ENCODE measurements at places on chromosomes 7 and 10. TPM values are rescaled to one million over a fixed set of nuclear protein-coding genes. Genes with fewer than 3 reads are reported as not detected.
A peak's percentile ranks its signal among the peaks of the same experiment; 100 is the strongest.

GRCh38 chr7:44454348-44454747 is 36.1 kb downstream of the NUDCD3 start:
- DNase-seq: no peak

DNA sequence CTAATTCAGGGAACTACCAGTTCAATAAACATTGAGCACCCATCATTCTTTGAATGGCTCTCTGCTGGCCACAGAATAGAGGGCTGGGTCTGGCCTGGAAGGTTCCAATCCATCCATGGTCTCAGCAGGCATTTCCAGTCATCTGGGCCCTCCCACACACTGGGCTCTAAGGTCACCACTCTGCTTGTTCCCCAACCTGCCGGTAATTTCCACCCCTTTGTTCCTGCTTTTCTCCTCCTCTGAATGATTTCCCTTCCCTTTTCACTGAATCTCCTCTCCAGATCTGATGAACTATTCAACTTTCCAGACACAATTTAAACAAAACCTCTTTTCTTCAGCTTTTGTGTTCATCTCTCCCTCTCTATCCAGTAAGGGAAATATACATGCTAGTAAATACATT is 2.6 kb downstream of the BZW2 start:
- peak; percentile 37 for DNase-seq

GRCh38 chr10:70381471-70382421 is 679 bp downstream of the LRRC20 start:
- DNase-seq: peak; percentile 31

DNA sequence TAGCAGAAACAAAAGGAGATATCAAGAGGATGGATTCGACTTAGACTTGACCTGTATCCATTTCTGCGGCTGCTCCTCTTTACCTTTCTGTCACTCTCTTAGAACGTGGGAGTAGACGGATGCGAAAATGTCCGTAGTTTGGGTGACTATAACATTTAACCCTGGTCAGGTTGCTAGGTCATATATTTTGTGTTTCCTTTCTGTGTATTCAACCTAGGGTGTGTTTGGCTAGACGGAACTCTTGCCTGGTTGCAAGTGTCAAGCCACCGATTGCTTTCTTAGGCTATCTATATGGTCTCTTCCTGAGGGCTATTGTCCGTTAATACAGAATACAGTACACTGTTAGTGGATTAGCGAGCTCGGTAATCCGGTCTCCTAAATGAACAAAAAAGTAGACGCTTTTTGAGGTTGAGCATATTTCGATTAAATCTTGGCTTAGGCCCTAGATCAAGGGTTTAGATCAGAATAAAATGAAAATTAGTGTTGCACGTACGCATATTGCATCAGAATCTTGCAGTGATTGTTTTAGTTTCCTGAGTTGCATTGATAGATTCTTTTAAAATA is 1.2 kb downstream of the PTEN start:
- no peak for DNase-seq

GRCh38 chr10:86090807-86091206 is 275.8 kb downstream of the GRID1 start:
- no peak for DNase-seq

- DNase-seq: peak; percentile 100
Measured at GRCh38 chr7:101121991-101122932, 4.6 kb upstream of the SERPINE1 start.

TUBB8 gene
- not detected for total RNA-seq

TEX36 gene
- not detected for total RNA-seq

GRCh38 chr7:16822029-16822428 is 17.2 kb upstream of the AGR2 start:
- no peak for DNase-seq

DNA sequence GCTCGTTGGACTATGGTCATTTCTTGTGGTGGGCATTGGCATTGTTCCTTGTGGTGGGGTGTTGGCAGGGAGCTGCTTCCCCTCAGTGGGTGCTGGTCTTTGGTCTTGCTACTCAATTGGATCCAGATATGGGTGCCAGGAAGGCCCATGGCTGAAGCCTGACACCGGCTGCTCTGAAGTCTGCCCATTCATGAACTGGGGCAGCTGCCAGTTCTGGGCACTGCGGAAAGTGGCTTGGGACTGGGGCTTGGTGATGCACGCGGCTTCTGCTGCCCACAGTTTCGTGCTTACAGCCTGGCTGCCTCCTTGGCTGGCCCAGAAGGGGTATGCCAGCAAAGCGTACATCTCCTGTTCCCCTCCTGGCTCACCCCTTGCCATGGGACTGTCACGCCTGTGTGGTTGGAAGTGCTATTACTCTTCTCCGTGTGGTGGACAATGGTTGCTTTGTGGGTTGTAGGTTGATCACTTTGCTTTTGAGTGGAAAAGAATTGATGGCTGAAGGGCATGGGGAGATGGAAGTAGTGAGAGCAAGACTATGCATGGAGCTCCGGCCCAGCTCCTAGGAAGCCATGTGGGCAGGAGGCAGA is 54.7 kb downstream of the ADAMTS14 start:
- DNase-seq: peak; percentile 40

DNA sequence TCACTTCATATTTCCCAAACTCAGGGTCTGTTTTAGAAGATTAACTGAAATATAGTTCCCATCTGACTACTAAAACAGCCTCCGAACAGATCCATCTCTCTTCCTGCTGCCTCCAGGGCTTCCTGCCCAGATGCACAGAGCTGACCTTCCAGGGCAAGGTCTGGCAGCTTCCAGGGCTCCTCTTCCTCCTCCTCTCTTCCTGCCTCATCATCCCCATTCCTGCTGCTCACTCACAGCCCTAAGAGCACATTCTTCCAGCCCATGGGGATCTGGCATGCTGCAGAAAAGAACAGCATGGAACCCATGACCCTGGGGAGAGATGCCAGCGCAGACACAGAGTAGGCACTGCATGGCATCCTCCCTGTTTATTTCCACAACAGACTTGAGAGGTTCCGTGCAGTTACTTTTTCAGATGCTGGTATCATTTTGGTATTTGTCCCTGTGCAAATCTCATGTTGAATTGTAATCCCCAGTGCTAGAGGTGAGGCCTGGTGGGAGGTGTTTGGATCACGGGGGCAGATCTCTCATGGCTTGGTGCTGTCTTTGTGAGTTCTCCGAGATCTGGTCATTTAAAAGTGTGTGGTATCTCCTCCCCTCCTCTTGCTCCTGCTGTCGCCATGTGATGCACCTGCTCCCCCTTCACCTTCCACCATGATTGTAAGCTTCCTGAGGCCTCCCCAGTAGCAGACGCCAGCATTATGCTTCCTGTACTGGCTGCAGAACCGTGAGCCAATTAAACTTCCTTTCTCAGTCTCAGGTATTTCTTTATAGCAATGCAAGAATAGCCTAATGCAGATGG is 4.4 kb downstream of the PKD1L1 start:
- peak; percentile 67 for DNase-seq

PIK3CG gene
- total RNA-seq: 3.2 TPM

RELN gene
- total RNA-seq: not detected

GRCh38 chr7:24829787-24830186 is 72.5 kb upstream of the GSDME start:
- peak; percentile 52 for DNase-seq

GRCh38 chr10:94183666-94184264 is 179.0 kb downstream of the NOC3L start:
- DNase-seq: peak; percentile 67

- DNase-seq: no peak
Measured at GRCh38 chr10:120396228-120396627, 60.8 kb upstream of the PLPP4 start.

DNA sequence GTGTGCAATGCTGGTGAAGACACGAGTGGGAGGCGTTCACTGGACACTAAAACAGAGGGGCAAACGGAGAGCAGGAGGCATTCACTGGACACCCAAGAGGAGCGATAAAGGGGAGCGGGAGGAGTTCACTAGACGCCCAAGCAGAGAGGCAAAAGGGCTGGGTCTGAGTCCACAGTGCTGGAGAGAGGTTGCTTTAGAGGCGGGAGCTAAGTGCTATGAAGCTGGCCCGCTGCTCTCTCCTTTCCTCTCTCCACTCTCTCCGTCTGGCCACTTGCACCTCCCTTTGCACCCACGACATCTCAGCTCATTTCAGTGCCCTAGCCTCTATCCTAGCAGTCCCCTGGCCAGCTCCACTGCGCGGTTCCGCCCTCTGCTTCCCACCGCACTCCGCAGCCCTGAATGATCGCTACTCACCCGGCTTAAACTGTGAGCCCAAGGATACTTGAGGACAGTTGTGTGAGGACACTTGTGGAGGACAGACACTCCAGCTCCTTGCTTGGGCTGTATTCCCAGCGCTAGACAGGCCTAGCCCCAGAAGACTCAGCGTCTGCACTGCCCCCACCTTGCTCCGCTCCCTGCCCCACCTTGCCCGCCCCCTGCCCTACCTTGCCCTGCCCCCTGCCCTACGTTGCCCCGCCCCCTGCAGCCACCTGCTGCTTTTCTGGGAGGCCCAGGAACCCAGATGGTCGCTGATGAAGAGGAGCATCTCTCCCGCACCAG is 78.8 kb upstream of the CPXM2 start:
- no peak for DNase-seq

DNA sequence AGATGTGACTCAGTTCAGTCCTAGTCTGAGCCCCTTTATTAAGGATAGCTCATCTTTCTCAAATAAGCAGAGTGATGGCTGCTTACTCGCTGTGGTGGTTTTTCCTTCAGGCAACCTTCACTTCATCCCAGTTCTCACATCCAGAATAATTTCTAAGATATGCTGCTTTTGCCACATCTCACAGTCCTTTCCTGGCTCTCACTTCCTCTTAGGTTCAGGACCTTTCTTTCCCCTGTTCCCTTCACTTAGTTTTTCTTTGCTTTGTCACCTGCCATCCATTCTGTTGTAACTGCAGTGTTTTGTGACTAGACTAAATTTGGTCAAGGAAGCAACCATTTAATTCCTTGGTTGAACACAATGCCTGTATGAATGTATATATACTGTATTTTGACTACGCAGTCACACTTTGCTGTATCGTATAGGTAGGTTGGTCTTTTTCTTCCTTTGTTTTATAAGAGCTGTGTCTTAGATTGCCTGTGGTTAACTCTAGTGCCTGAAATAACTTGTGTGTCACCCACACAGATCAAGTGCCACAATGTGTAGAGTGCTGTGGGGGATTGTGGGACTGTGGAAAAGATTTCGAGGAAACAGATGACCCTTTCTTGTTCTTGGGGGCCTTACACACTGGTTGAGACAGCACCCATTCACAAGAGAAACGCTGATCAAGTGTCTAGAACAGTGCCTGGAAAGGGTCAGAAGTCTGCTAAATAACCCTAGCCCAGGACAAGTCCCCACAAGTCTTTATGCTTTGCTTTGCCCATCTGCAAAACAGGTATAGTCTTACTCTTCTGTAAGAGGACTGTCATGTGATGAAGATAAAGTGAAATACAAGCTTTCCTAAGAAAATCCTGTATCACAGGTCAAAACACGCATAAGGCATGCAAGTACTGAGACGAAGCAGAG is 2.6 kb downstream of the ZNF655 start:
- DNase-seq: no peak

DNA sequence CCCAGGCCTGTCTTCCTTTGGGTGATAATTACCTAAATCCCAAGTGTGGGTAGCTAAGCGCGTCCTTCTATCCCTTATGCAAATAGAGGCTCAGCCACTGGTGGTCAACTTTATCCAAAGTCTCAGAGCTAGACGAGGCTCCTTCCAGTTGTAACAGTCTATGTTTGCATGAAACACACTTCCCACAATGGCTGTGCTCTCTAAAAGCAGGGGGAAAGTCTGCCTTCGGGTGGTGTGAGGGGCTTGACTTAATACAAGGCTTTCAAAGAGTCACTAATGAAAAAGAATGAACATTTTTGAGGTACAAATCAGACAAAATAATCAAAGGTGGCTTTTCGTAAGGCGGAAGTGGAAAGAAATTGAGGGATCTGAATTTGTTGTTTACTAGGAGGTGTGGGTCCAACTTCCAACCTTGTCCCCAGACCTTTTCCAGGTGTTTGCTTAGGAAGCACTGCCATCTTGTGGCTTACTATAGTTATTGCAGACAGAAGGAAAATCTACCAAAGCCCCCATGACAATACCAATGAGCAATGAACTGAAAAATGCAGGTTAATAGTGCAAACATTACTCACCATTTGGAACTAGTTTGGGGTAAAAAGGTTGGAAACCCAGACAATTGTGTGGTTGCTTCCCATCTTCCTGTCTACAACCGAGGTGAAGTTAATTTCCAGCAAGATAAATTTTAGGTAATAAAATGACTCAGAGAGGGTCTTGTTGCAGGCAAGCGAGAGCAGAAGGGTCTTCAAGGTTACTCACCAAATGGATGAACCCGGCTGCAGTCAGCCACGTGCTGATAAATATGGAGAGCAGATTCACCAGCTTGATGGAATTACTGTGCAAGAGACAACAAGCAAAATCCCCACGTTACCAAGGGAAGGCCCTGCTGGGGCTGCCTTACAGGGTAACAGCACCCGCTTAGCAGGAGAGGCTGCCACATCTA is 525.7 kb downstream of the KCNMA1 start:
- DNase-seq: peak; percentile 71

DNA sequence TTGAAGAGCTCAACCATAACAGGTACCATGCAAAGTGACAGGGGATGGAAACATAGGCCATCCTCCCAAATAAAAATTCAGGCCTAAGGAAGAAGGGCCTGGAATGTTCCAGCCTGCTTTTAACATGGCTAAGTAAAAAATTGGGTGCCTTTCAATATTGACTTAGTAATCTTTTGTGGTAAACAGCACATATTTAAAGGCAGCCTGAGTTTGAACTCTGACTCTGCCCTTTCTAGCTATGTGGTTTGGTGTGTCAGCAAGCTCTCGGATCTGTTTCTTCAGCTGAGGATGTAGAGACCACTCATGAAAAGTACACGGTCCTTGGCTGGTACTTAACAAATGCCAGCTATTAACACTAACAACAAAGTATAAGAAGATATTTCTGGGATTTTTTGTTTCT is 191.8 kb upstream of the CDCA7L start:
- DNase-seq: peak; percentile 53

DNA sequence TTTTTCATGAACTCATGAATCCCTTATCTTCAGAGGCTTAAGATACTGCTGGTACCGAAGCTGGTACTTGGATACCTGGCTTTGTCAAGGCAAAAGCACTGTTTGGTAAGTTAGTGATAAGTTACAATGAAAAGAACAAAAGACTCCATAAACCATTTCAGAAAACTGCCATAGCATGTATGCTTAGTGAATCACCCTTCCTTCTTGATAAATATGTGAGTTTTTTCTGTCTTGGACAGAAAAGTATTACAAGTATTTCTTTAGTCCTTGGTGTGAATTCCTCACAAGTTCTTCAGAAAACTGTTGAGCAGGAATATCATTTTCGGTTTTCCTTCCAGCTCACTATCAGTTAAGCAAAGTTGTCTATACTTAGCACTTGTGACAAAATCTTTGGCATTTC is 25.6 kb downstream of the PUS7 start:
- DNase-seq: no peak

GRCh38 chr10:52146766-52147165 is 167.3 kb upstream of the DKK1 start:
- no peak for DNase-seq

DNA sequence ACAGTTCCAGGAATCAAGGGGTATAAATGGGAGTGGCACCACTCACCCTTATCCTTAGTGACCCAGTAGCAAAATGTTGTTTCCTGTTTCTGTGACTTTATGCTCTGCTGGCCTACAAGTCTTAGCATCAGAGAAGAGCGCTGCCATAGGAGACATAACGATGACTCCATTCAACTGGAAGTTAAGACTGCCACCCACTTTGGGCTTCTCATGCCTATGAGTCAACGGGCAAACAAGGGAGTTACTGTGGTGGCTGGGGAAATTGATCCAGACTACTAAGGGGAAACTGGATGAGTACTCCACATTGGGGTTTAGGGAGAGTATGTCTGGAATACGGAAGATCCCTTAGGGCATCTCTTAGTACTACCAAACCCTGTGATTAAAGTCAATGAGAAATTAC is 40.6 kb upstream of the PIK3CG start:
- peak; percentile 84 for DNase-seq

Data from RPMI7951 (cell line).